ENCODE measurements at places on chromosomes 1 and 21. TPM values are rescaled to one million over a fixed set of nuclear protein-coding genes. Genes with fewer than 3 reads are reported as not detected.

CRABP2 gene
- 53.1 TPM for total RNA-seq

SYPL2 gene
- 61.5 TPM for total RNA-seq

OR2L5 gene
- not detected for total RNA-seq

TNNT2 gene
- 98.3 TPM for total RNA-seq

DNA sequence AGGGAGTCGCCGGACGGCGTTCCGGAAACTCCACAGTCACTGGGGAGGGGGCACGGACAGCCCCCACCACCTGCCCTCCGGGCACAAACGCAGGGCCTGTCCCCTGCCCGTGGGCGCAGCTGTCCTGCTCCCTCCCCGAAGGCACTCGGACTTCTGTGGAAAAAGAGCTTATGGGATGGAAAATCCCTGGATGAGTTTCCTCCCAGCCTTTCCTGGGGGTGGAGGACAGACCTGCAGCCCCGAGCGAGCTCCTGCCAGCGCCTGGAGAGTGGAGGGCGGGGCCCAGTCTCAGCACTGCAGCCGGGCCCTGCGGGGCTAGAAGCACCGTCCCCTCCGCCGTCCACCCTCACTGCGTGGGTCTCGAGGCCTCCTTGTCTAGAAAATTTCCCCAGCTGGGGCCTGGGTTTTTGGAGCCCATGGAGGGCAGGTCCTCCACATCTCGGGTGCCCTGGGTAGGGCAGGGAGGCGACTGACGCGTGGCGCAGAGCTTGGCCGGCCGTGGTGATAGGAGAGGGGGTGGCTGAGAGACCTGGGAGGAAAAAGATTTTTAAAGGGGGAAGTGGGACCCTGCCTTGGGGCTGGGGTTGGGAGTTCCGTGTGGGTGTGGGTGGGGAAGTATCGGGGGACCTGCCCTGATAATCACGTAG lies 6.4 kb upstream of the COL6A1 start:
- DNase-seq, result peak; percentile 86

DNA sequence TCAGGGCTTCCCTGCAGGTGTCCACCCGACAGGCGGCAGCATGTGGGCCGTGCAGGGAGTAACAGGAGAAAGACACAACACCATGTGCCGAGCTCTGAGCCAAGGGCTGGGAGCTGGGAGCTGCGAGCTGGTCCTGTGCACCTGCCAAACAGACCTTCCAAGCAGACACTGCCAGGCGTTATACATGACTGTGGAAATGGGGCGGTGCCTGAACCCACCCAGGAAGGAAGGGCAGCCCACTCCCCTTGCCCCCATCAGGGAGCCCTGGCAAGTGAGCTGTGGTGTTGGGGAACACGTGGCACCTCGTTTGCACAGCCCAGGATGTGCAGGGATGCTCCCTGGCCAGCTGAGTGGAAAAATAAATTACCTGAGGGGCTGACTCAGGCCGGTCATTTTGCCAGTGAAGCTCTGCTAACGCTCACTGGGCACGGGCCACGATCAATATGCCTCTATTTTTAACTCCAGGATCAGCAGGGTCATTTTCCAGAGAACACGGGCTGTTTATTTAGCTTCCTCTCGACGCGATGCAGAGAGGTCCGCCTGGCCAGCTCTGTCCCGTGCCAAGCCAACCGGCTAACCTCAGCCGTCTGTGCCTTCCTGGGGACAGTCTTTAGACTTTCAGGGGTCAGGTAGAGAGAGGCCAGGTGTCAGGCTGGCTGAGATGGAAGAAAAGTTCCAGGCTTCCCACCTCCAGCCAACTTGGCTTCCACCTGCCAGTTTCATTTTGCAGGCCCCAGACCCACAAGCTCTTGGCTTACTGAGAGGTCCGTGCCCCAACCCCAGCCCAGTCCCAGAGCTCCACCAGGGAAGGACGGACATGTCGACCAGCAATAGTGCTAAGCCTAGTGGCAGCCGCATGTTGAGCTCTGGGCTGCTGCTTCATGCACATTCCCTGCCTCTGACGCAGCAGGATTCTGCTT lies 196.7 kb upstream of the VAMP3 start:
- peak; percentile 68 for DNase-seq

GRCh38 chr1:156367383-156368156 lies 1.4 kb upstream of the RHBG start:
- DNase-seq, result no peak

DNA sequence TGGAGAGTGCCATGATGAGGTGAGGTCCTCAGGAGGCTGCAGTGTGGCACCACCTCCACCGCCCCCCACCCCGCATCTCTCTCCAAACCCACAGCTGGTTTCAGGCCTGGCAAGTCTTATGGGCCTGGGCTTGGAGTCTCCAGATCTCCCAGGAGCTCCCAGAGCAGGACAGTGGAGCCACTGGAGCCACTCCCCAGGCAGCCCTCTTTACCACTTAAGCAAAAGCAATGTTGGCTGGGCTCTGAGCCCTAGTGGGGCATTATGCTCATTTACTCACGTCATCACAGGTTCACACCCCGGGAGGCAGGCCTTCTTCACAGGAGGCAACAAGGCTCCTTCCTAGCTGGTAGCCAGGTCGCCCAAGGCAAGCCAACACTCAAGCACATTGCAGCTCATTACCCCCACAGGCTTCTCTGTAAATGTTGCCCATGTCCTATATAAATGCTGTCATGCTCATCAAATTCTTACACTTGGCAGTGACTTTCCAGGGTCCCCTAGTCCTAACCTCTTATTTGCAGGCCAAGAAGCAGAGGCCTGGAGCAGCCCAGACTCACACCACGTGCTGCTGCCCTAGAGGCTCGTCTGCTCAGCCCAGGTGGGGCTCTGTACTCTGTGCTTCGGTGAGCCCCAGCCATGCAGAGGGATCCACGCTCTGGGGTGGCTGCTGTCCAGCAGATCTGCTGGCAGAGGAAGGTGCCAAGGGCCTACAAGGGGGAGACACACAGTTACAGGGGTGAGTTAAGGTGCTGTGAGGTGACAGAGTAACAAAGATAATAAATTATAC lies 459.3 kb downstream of the MATN1 start:
- DNase-seq, result no peak

DNA sequence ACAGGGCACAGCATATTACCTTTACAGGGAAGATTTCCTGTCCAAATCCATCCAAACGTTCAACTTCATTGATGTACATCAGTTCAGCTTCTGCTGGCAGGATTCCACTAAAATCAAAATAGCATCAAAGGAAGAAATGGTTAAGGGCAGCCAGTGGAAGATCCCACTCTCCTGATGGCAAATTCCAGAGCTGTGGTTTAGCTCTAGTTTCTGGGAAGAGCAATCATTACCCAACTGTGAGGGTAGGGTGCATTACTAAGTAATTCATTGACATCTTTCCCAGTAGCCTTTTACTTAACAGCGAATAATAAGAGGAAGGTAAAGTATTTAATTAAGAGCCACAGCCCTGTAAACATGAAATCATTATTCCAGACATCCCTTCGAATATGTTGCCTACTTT lies 120.7 kb downstream of the SMYD2 start:
- no peak for DNase-seq
